ENCODE measurements at places on chromosomes 2 and 18. TPM values are rescaled to one million over a fixed set of nuclear protein-coding genes. Genes with fewer than 3 reads are reported as not detected.

DNA sequence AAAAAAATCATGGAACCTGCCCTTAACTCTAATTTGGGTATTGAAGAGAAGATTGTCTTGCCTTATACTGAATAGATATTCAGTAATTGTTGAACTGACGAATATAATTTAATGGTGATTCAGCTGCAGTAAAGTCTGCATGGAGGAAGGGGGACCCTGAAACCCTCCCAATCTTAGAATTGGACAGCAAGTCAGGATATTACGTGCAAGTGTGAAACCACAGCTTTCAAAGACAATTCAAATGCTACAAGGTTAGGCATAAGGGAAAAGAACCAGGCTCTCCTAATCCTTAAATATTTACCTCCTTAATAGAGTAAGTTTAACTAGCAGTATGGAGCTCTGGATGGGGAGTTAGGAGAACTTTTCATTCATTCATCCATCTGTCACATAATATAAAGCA lies 226.9 kb upstream of the TNP1 start:
- no peak overlapping the region for H3K27ac ChIP-seq
- DNase-seq: no peak
- H3K4me1 ChIP-seq: no peaks in the 10 kb centered on the region
- no peaks in the 10 kb centered on the region for H3K36me3 ChIP-seq
- no peaks in the 10 kb centered on the region for H3K27me3 ChIP-seq

The APLF gene
- total RNA-seq: 1.5 TPM

The HOXD4 gene
- total RNA-seq: not detected

The OBSL1 gene
- total RNA-seq: 40.3 TPM

DNA sequence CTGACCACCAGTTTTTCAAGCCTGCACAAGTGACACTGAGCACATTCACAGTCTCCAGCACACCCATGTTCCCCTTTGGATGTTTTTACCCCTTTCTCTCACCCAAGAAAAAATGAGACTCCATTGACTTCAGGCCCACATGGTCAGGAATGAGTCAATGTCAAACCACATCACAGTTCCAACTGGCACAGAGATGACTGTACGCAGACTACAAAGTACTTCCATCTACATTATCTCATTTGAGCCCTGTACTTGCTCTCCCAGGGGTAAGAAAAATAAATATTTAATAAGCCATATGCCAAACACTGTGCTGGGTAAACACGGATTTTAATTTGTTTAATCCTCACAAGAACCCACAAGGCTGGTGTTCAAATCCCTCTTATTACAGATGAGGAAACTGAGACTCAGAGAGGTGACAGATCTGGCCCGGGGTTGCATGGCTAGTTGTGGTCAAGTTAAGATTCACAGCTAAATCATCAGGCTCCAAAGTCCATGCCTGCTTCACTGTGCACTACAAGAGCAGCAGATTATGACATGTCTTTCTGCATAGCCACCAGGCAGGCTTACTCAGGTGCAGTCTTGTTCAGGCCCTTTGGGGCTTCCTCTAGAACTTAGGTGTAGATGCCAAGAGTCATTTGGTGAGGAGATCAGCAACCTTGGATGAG lies 106.1 kb downstream of the TXNL1 start:
- H3K4me1 ChIP-seq: no peaks in the 10 kb centered on the region
- H3K27ac ChIP-seq: no peak overlapping the region
- H3K27me3 ChIP-seq: no peaks in the 10 kb centered on the region
- DNase-seq: no peak
- H3K4me3 ChIP-seq: no peak overlapping the region

The NEURL3 gene
- 0.23 TPM for total RNA-seq

DNA sequence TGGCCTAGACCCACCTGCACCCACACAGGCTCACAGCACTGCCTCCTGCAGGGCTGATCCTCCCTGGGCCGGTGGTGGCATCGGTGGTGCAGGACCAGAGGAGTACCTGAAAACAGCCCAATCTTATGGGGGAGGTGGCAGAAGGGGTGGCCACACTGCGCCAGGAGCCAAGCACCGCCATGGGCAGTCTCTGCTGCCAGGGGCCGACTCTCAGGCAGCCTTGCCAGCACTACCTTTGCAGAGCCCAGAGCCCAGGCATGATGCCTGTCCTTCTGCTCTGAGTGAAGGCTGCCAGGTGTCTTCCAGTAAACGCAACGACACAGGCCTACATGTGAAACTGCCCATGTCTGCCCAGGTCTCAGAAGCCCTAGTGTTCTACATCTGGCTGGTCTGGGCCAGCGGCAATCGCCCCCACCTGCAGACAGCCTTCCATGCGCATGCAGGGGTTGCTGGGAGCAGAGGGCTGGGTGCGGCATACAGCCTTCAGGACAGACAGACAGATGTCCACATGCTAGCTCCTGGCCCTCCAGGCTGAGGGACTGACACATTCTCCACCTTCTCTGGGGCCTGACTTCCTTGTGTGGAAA lies 6.8 kb downstream of the HS6ST1 start:
- peak; percentile 26 for DNase-seq
- H3K36me3 ChIP-seq: no peaks in the 10 kb centered on the region
- no peak overlapping the region for H3K4me3 ChIP-seq
- H3K27ac ChIP-seq: no peak overlapping the region

DNA sequence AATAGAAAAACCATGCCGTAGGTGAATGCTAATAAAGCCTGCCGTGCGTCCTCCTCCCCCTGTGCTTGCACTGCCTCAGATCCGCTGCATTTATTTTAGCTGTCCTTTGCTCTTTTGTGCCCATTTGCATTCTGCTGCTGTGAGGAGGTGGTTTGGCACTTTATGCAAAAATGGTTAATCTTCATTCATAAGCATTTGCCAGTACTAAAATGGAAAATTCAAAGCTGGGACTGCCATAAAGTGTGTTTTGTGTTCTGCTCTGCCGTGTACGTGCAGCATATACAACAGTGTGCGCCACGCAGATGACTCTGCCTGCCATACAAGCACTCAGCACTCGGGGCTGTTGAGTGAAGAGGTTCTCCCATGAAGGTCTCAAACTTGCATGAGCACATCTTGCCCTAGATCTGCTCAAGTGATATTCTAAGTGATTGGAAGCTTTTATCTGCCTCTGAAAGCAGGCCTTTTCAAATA lies 73.6 kb downstream of the SPATS2L start:
- H3K4me3 ChIP-seq: no peak overlapping the region
- no peaks in the 10 kb centered on the region for H3K4me1 ChIP-seq
- DNase-seq: no peak
- H3K27me3 ChIP-seq: no peaks in the 10 kb centered on the region
- no peak overlapping the region for H3K27ac ChIP-seq

The CAVIN2 gene
- total RNA-seq: 10.7 TPM

The C2orf15 gene
- 0.42 TPM for total RNA-seq

The XDH gene
- 62.0 TPM for total RNA-seq

DNA sequence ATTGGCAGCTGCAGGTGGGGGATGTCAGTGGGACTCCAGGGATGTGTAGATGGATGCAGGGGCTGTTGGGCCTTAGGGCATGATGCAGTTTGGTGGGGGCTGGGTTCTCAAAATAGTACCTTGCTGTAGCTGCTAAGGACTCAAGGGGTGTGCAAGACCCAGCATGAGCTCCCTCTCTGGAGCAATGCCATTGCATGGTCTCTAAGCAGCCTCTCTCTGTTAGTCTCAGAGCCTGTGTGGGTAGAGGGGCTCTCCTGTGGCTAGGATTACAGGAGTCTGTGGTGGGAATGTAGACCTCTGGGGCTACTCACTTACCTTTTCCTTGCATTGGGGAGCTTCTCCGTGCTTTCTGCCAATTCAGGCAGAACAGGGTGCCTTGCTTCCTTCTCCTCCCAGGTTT lies 228.9 kb downstream of the LPIN1 start:
- no peaks in the 10 kb centered on the region for H3K36me3 ChIP-seq
- no peaks in the 10 kb centered on the region for H3K27me3 ChIP-seq
- no peak overlapping the region for H3K27ac ChIP-seq

- no peaks in the 10 kb centered on the region for H3K4me1 ChIP-seq
- H3K27ac ChIP-seq: no peak overlapping the region
- no peaks in the 10 kb centered on the region for H3K36me3 ChIP-seq
These were observed 15.0 kb upstream of the ZNF407 start for GRCh38 chr18:74582642-74583041.

The SDC1 gene
- total RNA-seq: 260 TPM

The MARCHF4 gene
- not detected for total RNA-seq

GRCh38 chr18:68181956-68182355 lies 533.0 kb downstream of the TMX3 start:
- H3K36me3 ChIP-seq: no peaks in the 10 kb centered on the region
- H3K27ac ChIP-seq: no peak overlapping the region
- DNase-seq: no peak
- no peaks in the 10 kb centered on the region for H3K4me1 ChIP-seq
- no peaks in the 10 kb centered on the region for H3K27me3 ChIP-seq

GRCh38 chr2:193357508-193357907 lies 1162.8 kb upstream of the TMEFF2 start:
- H3K27ac ChIP-seq: no peak overlapping the region
- no peaks in the 10 kb centered on the region for H3K4me1 ChIP-seq
- H3K27me3 ChIP-seq: no peaks in the 10 kb centered on the region
- no peaks in the 10 kb centered on the region for H3K36me3 ChIP-seq
- no peak overlapping the region for H3K4me3 ChIP-seq

GRCh38 chr18:46531482-46531881 lies 125.5 kb downstream of the LOXHD1 start:
- H3K36me3 ChIP-seq: no peaks in the 10 kb centered on the region
- no peak overlapping the region for H3K4me3 ChIP-seq
- H3K4me1 ChIP-seq: no peaks in the 10 kb centered on the region
- H3K27me3 ChIP-seq: no peaks in the 10 kb centered on the region

GRCh38 chr2:12131975-12132374 lies 385.5 kb downstream of the LPIN1 start:
- H3K36me3 ChIP-seq: no peaks in the 10 kb centered on the region
- no peak for DNase-seq
- H3K4me1 ChIP-seq: no peaks in the 10 kb centered on the region
- no peaks in the 10 kb centered on the region for H3K27me3 ChIP-seq
- no peak overlapping the region for H3K27ac ChIP-seq
- no peak overlapping the region for H3K4me3 ChIP-seq

The SOS1 gene
- total RNA-seq: 20.1 TPM

The RFX8 gene
- not detected for total RNA-seq

The FTCDNL1 gene
- total RNA-seq: 7.3 TPM

DNA sequence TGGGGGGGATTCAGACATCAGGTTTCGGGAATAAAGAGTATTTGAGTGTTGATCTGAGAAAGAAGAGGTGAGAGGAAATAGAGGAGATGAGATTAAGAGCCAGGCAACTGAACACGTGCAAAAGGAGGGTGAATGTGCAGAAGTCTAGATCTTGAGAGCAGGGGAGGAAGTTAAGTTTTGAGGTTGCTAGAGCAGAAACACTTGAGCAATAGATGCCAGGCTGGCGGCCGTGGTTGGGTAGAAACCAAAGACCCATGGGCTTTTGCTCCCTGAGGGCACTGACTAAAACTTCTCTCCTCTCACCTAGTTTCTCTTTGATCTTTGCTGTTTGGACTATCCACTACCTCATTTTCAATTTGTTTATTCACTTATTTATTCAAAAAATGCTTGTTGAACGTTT lies 116.0 kb downstream of the CDC42EP3 start:
- H3K4me1 ChIP-seq: no peaks in the 10 kb centered on the region
- H3K4me3 ChIP-seq: no peak overlapping the region
- H3K27me3 ChIP-seq: no peaks in the 10 kb centered on the region
- H3K27ac ChIP-seq: no peak overlapping the region
- no peaks in the 10 kb centered on the region for H3K36me3 ChIP-seq

- H3K36me3 ChIP-seq: no peaks in the 10 kb centered on the region
- no peaks in the 10 kb centered on the region for H3K27me3 ChIP-seq
- H3K27ac ChIP-seq: no peak overlapping the region
These were observed 147.7 kb upstream of the DPP10 start for GRCh38 chr2:114294741-114295140.

DNA sequence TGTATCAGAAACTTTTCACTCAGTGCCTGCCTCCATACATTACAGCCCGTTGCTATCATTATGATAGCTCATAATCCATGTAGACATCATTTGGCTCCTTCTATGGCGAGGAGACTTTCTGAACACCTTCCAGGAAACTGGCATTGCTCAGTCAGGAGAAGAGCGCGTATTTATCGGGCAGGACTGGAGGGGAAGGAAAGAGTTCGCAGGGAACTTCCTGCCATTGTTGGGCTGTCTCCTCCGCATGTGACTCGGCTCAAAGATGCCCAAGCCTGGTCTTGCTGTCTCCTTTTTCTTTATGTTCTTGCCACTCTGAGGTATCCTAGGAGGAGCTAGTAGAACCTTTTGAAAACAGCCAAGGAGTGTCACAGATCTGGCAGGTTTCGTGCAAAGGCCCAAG lies 156.8 kb downstream of the CTIF start:
- H3K27me3 ChIP-seq: no peaks in the 10 kb centered on the region
- H3K4me1 ChIP-seq: no peaks in the 10 kb centered on the region
- no peaks in the 10 kb centered on the region for H3K36me3 ChIP-seq
- no peak overlapping the region for H3K4me3 ChIP-seq
- H3K27ac ChIP-seq: no peak overlapping the region

The COL3A1 gene
- total RNA-seq: 97.0 TPM

- DNase-seq: peak; percentile 54
- H3K27me3 ChIP-seq: no peaks in the 10 kb centered on the region
- H3K4me1 ChIP-seq: no peaks in the 10 kb centered on the region
- H3K36me3 ChIP-seq: no peaks in the 10 kb centered on the region
These were observed 122.0 kb downstream of the COPS8 start for GRCh38 chr2:237207646-237208045.

The KLHL30 gene
- 0.07 TPM for total RNA-seq

DNA sequence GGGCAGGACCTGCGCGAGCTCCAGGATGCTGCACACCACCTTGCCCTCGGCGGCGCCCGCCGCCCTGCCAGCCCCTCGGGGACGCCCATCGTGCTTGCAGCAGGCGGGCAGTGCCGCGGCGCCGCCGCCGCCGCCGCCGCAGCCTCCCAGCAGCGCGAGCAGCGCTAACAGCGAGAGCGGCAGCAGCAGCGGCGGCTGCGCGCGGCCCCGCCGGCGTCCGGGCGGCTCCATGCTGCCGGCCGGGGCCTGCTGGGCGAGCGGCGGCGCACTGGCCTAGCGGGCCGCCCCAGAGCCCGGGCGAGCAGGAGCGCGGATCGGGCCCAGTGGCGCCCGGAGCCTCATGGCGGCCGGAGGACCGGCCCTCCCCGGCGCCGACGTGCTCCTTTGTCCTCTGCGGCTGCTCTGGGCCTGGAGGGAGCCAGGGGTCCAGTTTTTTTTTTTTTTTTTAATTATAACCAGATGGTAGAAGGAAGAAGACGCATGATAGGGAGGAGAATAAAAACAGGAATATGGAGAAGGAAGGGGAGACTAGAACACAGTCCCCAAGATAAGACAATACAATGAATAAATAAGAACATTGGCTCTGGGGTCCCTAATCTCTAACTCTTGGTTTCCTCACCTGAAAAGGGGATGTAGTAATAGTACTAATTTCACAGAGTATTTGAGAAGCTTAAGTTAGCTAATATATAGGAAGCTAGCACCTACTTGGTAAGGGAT lies 17.1 kb upstream of the ANKRD62 start:
- H3K27ac ChIP-seq: no peak overlapping the region
- no peaks in the 10 kb centered on the region for H3K4me1 ChIP-seq
- H3K36me3 ChIP-seq: no peaks in the 10 kb centered on the region
- H3K27me3 ChIP-seq: no peaks in the 10 kb centered on the region
- DNase-seq: no peak
